ENCODE measurements at places on chromosomes 12 and 14.

DNA sequence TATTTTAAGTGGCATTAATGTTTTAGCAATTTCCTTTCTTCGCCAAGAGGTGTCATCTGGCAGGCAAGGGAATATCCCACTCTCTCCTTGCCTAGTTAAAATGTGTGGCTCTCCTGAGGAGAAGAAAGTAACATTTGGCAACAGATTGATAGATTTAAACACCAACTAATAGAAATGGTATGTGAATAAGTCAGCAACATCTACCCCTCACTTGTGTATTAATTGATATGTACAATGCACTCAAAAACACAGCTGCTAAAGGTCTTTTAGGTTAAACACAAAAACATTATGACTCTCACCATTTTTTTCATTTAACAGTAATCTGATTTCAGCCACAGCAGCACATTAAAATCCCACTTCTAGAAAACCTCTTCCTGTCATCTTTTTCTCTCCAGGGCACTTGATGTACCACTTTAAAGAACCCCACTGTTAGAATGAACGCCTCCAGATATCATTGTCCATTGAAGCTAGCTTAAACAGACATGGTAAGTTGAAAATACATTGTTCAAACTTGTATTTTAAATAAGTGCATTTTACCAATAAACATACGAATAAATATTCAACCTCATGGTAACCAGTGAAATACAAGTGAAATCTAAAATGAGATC, 151.7 kb downstream of the RPAP3 start:
- no peak for DNase-seq

GRCh38 chr12:18967814-18968213, 161.7 kb upstream of the PLEKHA5 start:
- DNase-seq, result peak; percentile 14

- DNase-seq, result no peak
Measured at GRCh38 chr12:27572486-27573255, 48.7 kb downstream of the PPFIBP1 start.

DNA sequence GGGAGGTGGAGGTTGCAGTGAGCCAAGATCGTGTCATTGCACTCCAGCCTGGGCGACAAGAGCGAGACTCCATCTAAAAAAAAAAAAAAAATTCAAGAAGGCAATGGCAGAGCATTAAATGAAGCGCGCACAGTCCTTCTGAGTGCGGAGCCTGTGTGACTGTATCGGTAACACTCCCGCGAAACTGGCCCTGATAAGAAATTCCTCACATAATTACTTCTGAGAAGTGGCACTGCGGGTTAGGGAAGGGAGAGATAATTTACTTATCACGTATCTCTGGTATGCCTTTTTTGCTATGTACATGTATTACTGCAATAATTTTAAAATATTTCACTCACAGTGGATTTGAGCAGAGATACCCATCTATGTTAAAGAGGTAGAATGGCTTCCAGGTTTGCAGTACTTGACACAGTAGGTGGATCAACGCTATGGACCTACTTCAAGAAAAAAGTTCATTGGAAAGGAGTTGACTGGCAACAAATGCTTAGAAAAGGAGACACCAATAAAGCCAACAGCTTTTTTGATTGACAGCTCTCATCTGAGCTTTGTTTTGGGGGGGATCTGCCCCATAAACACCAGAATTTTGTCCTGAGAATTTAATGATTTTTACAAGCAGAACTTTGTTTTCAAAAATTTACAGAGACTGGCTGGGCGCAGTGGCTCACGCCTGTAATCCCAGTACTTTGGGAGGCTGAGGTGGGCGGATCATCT, 29.2 kb upstream of the SPTLC2 start:
- no peak for DNase-seq

- no peak for DNase-seq
Measured at GRCh38 chr12:55051197-55051947, 31.6 kb downstream of the NEUROD4 start.

GRCh38 chr12:118467641-118468305, 91.4 kb downstream of the SUDS3 start:
- DNase-seq, result no peak

GRCh38 chr14:71758229-71758951, 173.8 kb upstream of the RGS6 start:
- DNase-seq, result no peak

GRCh38 chr12:60394665-60395064, 798.8 kb downstream of the SLC16A7 start:
- no peak for DNase-seq

DNA sequence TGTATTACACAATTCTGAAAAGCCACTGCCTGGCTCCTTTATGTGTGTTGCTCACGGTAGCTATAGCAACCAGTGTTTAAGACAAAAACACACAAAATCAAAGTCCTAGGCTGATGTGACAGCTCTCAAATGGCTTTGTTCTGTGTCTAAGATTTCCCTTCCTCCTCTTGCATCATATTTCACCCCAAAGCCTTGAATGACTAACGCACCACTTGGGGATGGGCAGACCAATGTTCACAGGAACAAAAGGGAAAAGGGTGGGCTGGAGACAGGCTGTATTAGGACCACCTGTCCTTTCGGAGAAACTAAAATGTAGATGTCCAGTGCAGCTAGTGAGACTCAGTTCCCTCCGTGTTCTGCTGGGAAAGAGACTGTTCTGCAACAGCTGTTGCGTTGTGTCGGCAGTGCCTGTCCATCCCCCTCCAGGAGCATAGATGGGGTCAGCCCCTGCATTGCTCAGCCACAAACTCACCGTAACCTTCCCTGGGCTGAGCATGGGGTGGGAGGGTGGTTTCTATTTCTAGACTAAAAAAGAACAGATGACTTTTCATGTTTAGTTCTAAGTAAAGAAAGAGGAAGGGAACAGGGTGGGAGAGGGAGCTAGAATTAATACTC, 26.8 kb upstream of the DAAM1 start:
- DNase-seq, result no peak

GRCh38 chr12:47617476-47617875, 88.4 kb downstream of the RPAP3 start:
- no peak for DNase-seq

- peak; percentile 98 for DNase-seq
Measured at GRCh38 chr14:36346052-36346451, 25.6 kb upstream of the MBIP start.

- DNase-seq, result peak; percentile 47
Measured at GRCh38 chr12:124286414-124286813, 8.5 kb upstream of the RFLNA start.

GRCh38 chr12:125145196-125145595, 80.0 kb downstream of the AACS start:
- DNase-seq, result no peak

- DNase-seq, result no peak
Measured at GRCh38 chr12:80441921-80442320, 2.1 kb upstream of the PTPRQ start.

GRCh38 chr12:31479516-31480210, 111.3 kb downstream of the DENND5B start:
- DNase-seq, result no peak

DNA sequence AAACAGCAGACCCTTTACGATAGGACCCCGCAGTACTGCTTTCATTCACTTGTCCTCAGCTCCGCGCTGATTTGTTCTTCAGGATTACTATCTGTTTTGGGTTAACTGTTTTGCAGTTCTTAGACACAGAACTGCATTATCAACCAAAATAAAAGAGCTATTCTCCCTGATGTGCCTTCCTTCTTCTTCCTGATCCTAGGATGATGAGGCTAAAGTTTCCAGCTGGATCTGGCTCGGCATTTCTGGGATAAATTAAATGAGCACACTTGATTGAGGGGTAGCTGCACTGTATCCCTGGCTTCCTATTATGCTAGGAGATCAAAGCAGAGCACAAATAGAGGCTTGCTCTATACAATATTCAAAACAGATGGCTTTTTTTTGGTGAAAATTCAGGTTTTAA, 165.7 kb downstream of the FBXL14 start:
- DNase-seq, result no peak

DNA sequence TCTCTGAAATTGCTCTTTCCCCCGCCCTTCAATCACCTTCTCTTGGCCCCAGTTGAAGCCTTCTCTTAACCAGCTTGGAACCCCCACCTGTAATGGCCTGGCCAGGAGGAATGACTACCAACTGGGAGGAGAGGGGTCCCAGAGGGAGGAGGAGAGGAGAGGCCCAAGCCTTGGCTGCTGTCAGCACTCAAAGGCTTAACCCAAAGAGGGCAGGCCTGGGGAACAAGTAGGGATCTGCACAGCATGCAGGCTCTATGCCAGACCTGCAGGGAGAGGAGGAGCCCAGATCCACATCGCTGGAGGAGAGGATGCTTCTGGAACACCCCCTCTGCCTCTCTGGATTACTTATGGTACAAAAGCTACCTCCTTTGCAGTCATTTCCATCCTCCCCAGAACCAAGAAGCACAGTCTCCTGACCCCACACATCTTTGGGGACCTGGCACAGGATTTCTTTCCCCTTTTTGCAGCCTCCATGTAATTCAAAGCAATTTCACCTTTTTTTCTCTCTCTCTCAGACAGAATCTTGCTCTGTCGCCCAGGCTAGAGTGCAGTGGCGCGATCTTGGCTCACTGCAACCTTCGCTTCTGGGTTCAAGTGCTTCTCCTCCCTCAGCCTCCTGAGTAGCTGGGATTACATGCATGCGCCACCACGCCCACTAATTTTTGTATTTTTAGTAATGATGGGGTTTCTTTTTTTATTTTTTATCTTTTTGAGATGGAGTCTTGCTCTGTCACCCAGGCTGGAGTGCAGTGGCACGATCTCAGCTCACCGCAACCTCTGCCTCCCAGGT, 6.2 kb downstream of the RARG start:
- no peak for DNase-seq
